ENCODE measurements at places on chromosomes 4 and X. TPM values are rescaled to one million over a fixed set of nuclear protein-coding genes. Genes with fewer than 3 reads are reported as not detected.

DNA sequence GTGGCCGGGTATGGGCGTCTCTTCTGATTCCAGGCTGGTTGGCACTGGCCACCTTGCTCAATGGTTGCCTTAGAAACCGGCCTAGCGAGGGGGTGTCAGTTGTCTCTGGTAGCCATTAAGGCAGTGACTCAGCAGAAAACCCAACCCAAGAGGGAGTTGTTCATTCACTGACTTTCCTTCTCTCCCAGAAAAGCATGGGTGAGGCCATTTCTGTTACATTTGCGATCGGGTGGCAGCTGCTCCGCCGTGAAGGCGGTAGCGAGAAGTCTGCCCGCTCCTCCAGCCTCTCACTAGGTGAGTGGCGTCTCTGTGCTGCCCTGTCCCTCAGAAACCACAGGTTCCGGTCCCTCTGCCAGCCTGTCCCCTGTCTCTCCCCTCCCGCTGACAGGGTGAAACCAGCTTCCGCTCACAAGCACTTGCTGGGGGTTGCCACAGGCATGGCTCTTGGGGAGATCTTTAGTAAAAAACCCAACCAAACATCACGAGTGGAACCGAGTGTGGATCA, 17.4 kb downstream of the IRAK1 start:
- no peak for DNase-seq

- no peak for DNase-seq
Observed at GRCh38 chr4:39682138-39682537, 15.8 kb upstream of the UBE2K start.

DNA sequence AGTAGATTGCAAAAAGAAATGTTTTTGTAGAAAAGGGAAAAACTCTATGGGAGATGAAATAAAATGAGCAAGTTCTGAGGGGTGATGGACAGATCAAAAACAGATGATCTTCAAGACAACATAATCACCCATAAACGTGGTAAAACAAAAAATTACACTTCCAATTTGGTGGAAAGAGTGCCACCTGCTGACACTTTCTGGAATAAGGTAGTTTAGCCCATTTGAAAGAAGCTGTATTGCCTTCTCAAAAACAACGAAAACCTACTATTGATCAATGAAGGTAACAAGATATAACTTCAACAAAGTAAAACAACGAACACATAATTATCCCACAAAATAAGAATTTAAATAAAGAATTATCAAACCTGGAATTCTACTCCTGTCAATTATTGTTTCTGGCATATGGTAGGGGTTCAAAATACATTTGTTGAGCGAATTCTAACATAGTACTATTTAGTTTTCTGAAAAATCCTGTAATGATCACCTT, 2.5 kb downstream of the COQ2 start:
- peak; percentile 50 for DNase-seq

- no peak for DNase-seq
Observed at GRCh38 chr4:147814376-147814775, 82.5 kb downstream of the ARHGAP10 start.

DNA sequence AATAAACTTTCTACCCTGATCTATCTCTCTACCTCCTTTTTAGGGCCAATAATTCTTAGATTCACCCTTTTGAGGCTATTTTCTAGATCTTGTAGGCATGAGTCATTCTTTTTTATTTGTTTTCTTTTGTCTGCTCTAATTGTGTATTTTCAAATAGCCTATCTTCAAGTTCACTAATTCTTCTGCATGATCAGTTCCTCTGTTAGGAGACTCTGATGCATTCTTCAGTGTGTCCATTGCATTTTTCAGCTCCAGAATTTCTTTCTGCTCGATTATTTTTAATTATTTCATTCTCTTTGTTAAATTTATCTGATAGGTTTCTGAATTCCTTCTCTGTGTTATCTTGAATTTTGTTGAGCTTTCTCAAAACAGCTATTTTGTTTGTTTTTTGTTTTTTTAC, 11.3 kb downstream of the CXorf58 start:
- no peak for DNase-seq

- DNase-seq, result peak; percentile 84
Observed at GRCh38 chr4:56410247-56411062, 23.2 kb upstream of the AASDH start.

- DNase-seq, result no peak
Observed at GRCh38 chr4:5280828-5281227, 229.5 kb downstream of the STK32B start.

GRCh38 chr4:8221985-8222384, 22.9 kb downstream of the SH3TC1 start:
- DNase-seq, result no peak

DNA sequence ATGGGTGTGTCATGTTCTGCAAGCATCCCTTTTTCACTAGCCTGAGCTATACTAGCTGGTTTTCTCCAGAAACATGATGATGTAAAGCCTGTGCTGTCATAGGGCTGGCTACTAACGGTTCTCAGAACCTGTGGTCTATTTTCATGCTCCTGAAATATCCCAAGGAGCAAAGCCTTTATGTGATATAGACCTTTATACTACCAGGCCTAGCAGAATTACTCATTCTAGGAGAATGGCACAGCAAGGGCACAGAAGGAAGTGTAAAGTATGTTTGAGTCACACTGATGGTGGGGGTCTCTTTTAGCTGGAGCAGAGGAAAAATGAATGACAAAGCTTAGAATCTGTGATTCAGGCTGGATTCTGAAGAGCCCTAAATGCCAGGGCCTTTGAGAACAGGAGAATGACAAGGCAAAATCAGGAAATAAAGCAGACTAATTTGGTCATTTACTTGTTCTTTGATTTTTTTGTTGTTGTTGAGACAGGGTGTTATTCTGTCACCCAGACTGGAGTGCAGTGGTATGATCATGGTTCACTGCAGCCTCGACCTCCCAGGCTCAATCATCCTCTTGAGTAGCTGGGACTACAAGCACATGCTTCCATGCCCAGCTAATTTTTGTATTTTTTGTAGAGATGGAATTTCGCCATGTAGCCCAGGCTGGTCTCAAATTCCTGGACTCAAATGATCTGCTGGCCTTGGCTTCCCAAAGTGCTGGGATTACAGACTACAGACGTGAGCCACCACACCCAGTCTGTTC, 11.8 kb downstream of the TCEAL1 start:
- DNase-seq, result no peak

- peak; percentile 32 for DNase-seq
Observed at GRCh38 chrX:56232221-56233082, at the start of gene KLF8. Gene KLF8, plus strand, starts transcription at chrX:56232356. Its CDS starts 979 bp downstream, at chrX:56233335.

GRCh38 chr4:67470871-67471270, 74.4 kb downstream of the CENPC start:
- DNase-seq, result no peak

GRCh38 chr4:141347684-141348083, 127.0 kb downstream of the ZNF330 start:
- DNase-seq, result no peak

- DNase-seq, result no peak
Observed at GRCh38 chrX:36019125-36019524, 99.6 kb downstream of the CFAP47 start.

- no peak for DNase-seq
Observed at GRCh38 chrX:323721-324628, 5.4 kb upstream of the GTPBP6 start.

GRCh38 chr4:20192736-20193135, 59.0 kb upstream of the SLIT2 start:
- no peak for DNase-seq

DNA sequence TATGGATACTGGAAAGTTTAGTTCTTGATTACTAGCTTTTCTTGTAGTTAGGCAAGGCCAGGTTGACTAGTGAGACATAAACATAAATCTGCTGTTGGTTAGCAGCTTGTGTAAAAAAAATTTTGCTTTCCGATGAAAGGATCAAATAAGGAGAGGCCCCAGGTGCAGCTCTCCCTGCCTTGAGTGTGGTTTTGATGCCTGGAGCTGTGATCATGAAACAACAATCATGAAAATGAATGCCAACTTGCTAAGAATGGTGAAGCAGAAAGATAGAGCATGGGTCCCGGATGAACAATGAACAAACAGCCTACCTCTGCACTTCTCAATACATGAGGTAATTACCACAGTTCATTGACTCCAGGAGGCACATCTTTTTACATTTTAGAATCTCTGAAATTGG, 14.4 kb upstream of the SYP start:
- no peak for DNase-seq

DNA sequence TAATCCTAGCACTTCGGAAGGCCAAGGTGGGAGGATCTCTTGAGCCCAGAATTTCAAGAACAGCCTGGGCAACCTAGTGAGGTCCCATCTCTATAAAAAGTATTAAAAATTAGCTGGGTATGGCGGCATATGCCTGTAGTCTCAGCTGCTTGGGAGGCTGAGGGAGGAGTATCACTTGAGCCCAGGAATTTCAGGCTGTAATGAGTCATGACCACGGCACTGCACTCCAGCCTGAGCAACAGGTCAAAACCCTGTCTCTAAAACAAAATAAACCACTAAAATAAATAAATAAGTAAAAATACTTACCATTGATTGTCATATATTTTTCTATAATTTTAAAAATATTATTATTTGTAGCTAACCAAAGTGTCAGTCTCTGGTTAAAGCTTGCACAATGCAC, 315.6 kb upstream of the SMIM31 start:
- no peak for DNase-seq

DNA sequence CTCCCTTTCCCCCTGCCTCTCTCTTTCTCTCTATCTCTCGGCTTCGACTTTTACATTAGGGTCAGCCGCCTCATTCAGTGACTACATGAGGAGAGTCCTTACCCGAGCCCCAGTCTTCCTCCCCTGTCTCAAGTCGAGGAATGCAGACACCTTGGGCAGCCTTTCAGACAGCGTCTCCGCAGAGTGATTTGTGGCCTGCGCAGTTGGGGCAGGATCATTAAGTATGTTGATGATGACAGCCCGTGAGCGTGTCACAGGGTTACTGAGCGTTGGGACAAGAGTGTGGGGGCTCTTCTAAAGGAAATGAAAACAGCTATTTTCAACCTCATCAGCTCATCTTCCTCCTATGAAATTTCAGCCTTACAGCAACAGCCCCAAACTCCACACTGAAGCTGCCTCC, 312.1 kb upstream of the GATB start:
- DNase-seq, result no peak

GRCh38 chr4:139768366-139768765, 102.7 kb downstream of the MGST2 start:
- no peak for DNase-seq

GRCh38 chrX:155027509-155028066, 944 bp downstream of the FUNDC2 start:
- DNase-seq, result peak; percentile 17

- DNase-seq, result no peak
Observed at GRCh38 chr4:7160951-7161440, 31.3 kb upstream of the SORCS2 start.

DNA sequence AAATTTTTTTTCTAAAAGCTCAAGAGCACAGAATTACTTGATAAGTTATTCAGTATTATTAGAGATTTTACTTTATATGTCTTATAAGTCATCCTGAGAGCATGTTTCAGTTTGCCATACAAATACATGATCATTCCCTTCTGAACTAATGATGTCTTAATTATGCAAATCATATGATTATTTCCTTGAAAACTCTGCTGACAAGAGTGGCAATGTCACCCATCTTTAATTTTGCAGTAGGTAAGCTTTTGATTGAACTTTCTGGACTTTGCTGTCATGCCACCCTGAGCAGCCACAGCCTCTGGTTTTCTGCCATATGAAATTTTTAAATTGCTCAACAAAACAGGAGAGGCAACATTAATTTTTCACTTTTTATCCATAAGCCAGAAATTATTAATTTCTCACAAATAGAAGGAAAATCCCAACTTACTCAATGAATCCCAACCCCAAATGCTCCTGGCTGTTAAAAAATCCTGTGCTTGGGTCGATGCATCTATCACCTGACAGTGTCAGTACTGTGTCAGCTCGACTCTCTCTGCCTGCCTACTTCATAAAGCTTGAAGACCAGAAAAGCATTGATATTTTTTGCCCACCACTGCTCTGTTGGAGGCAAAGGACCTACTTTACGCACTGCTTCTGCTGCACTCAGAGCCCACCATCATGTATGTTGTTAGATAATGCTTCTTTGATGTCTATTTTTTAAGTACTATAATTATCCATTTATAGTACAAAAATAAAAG, 11.6 kb upstream of the HADH start:
- no peak for DNase-seq

- DNase-seq, result no peak
Observed at GRCh38 chrX:147875866-147876596, 35.7 kb upstream of the FMR1 start.

GRCh38 chr4:74166818-74167217, 8.9 kb downstream of the MTHFD2L start:
- no peak for DNase-seq

DNA sequence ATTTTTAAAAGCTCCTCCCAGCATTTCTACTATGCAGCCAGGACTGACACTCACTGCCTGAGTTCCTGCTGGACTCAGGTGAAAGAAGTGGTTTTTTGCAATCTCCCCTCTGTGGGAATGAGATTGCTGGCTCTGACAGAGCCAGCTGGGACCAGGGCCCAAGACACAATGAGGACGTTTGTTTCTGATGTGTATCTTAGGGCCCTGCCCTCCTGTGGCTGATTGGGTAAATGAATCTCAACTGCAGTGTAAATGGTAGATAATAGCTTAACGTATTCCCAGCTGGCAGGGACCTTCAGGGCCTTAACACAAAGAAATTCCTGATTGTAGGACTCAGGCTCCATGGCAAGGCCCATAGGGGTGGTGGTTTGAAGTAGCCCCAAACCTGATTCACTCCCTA, 85.8 kb upstream of the PRPS1 start:
- no peak for DNase-seq

DNA sequence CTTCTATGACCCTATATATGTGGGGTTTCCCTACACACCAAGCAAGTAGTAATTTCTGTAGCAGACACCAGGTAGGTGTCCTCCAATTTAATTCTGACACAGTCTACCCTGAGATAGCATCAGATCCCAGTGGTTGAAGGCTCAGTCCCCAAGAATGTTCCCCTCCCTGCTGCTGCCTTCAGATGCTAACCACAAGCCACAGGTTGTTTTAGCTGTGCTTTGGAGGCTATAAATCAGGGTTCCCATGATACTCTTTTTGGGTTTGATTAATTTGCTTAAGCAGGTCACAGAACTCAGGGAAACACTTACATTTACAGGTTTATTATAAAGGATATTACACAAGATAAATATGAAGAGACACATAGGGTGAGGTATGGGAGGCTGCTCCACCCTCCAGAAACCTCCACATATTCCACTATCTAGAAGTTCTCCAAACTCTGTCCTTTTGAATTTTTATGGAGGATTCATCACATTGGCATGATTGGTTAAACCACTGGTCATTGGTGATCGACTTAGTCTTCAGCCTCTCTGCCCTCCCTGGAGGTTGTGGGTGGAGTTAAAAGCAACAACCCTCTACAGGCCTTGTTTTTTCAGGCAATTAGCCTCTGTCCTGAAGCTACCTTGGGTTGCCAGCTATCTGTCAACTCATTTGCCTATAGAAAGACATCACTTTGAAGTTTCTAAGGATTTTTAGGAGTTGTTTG, 50.8 kb downstream of the GRIA2 start:
- DNase-seq, result no peak

TRIM75 gene
- not detected for total RNA-seq

SCML2 gene
- 0.92 TPM for total RNA-seq

CXorf49 gene
- not detected for total RNA-seq

IRF2 gene
- 45.3 TPM for total RNA-seq

ALAS2 gene
- 0.78 TPM for total RNA-seq

DAPP1 gene
- total RNA-seq, result 23.3 TPM

PPBP gene
- 0.60 TPM for total RNA-seq

DCAF12L2 gene
- total RNA-seq, result 0.46 TPM

PDGFC gene
- total RNA-seq, result 45.2 TPM

DRD5 gene
- not detected for total RNA-seq

FRMD7 gene
- 0.12 TPM for total RNA-seq

MAGEA3 gene
- not detected for total RNA-seq

ARHGAP24 gene
- 13.6 TPM for total RNA-seq

ARHGAP6 gene
- total RNA-seq, result 12.0 TPM

IL2 gene
- total RNA-seq, result 3.4 TPM

Data from mucosa of gallbladder (tissue), 1 donor.